ENCODE measurements at places on chromosomes 4 and X.

- no peak for DNase-seq
Observed at GRCh38 chr4:180669680-180670079, 1573.5 kb upstream of the TENM3 start.

DNA sequence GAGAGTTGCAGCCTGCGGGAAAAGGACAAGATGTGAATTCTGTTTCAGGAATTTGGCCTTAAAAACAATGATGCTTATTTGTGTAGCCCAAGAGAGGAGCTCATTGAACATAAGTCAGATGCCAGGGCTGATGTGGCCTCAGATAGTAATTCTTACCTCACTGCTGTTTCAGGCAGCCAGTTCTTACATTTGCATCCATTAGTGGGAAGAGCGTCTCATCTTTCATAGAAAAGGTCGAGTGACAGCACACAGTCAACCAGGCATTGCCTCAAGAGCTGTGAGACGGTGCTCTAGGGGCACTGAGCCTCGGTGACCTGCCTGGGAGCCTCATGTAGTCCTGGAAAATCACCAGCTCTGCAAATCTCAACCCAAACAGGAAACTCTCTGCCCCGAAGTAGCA, 174.9 kb upstream of the FRG1 start:
- no peak for DNase-seq

GRCh38 chr4:125750399-125750798, 435.6 kb downstream of the FAT4 start:
- no peak for DNase-seq

DNA sequence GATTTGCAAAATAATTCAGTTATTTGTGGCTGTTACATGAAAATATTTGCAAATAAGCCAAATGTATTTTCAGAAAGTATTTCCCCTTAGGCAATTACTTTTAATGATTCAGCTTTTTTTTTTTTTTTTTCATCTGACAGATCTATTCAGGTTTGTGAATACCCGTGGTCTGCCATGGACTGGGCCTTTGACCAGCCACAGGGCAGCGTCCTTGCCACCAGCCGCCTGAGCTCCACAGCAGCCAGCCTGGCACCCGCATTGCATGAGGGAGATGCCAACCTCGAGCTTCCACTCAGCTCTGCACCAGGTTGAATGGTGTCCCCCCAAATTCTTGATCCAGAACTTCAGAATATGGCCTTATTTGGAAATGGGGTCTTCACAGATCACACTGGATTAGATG, 14.7 kb downstream of the TMEM271 start:
- DNase-seq: no peak

- DNase-seq: no peak
Observed at GRCh38 chr4:120753854-120754253, 168.7 kb downstream of the PRDM5 start.

DNA sequence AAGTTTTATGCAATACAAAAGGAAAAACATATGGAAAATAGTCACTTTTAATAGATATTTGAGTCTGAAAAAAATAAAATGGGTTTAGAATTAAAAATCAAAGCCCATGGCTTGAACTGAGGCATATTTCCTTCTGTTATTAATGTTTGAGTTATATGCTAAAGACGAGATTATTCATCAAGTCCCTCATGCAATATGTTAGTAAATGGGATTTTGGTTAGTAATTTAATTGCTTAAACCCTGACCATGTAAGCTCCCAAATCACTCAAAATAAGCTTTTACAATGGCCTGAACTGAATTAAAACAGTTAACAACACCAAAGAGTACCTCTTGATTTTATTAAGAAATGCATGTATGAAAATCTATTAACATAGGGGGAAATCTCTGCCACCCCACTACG, 12.1 kb downstream of the UNC5C start:
- no peak for DNase-seq

GRCh38 chr4:53601251-53601764, 10.0 kb upstream of the LNX1 start:
- no peak for DNase-seq

DNA sequence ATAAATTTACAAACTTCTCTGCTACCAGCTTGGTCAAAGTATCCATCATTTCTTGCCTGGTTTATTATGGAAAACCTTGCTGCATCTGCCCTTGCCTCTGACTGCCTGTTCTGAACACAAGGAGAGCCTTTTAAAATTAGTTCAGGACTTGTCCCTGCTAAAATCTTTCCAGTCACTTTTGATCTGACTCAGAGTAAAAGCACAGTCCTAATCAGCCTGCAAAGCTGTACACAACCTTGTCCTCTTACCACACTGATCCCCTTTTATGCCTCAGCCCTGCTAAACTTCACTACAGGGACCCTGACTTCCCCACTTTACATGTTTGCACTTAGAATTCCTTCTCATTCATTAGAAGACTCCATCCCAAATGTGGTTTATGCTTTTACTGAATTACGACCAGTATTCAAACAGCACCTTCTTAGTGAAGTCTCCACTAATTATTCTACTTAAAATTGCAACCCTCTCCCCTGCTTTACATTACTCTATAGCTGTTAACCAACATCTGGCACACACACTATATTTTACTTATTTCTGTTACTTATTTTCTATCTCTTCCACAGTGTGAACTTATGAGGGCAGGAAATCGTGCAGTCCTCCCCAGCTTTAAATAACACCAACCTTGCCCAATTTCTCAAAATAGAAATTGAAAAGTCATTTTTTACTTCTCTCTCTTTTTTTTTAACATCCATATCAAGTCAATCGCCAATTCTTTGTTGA, 6.3 kb downstream of the GABRA4 start:
- DNase-seq: no peak

- DNase-seq: no peak
Observed at GRCh38 chr4:80461412-80461811, 125.9 kb downstream of the CFAP299 start.

- DNase-seq: no peak
Observed at GRCh38 chr4:105453550-105454205, 20.2 kb downstream of the PPA2 start.

GRCh38 chrX:53018627-53019026, 30.0 kb upstream of the GPR173 start:
- DNase-seq: no peak

- no peak for DNase-seq
Observed at GRCh38 chrX:71533516-71533850, 579 bp downstream of the OGT start.

GRCh38 chr4:66574145-66574978, 904.1 kb upstream of the EPHA5 start:
- DNase-seq: no peak

DNA sequence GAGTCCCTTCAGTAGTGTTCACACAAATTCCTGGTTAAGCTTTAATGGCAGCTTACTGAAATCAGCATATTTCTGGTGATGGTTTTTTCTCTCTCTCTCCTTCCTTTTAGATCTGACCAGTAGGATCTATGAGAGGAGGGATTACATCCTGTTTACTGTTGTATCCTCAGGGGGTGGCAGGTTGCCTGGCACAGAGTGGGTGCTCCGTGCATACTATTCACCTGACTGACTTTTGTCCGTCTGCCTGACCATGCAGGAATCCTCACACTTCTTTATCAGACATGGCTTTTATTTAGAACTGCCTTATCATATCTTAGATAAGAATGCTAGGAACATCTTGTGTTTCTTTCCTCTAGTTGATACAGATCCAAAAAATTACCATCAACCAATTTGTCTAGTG, 29.6 kb downstream of the MCUB start:
- no peak for DNase-seq

DNA sequence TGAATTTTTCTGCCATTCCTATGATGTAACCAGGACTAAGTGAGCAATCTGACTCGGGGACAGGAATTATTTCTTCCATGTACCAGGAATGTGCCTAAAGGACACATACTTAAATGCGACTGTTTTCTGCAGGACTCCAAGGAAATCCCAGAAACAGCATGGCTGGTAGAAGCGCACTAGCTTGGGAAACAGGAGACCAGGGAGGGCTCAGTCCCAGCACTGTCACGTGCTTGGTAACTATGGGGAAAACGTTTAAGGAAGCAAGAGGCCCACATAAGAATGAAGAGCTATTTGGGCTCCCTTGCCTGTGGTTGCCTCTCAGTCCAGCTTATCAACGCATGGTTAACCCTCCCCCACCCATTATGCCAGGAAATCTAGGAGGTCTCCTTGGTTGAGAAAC, 19.6 kb downstream of the MPP1 start:
- DNase-seq: no peak

GRCh38 chr4:112225157-112225556, 6.4 kb upstream of the AP1AR start:
- no peak for DNase-seq

GRCh38 chr4:23023121-23023520, 330.4 kb downstream of the GBA3 start:
- DNase-seq: no peak

DNA sequence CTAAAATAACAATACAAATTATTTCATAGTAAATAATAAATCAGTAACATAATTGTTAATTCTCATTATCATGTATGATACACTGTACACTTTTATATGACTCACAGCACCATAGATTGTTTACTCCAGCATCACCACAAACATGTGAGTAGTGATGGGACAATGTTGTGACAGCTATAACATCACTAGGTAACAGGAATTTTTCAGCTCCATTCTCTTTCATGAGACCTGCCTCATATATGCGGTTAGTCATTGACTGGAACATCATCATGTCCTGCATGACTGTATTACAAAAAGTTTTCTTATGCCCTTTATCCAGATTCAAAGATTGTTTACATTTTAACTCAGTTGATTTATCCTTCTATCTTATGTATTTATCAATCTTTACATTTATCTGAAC, 1530.0 kb downstream of the PCDH18 start:
- no peak for DNase-seq

DNA sequence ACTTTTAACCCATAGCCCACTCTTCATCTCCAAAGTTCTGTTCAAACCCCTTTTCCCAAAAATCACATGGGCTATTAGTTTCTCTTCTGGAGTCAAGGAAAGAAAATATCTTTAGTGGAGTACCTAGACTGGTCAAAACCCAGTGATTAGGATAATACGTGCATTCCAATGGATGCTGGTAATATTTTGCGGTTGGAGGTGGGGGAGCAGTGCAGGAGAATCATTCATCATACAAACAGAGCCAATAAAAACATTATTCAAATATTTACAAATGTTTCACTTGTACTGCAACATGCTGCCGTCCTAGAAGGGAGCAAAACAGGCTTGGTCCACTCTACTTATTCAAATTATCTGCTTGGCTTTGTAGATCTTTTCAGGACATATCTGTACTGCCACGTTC, 57.2 kb upstream of the RAB9B start:
- DNase-seq: no peak

DNA sequence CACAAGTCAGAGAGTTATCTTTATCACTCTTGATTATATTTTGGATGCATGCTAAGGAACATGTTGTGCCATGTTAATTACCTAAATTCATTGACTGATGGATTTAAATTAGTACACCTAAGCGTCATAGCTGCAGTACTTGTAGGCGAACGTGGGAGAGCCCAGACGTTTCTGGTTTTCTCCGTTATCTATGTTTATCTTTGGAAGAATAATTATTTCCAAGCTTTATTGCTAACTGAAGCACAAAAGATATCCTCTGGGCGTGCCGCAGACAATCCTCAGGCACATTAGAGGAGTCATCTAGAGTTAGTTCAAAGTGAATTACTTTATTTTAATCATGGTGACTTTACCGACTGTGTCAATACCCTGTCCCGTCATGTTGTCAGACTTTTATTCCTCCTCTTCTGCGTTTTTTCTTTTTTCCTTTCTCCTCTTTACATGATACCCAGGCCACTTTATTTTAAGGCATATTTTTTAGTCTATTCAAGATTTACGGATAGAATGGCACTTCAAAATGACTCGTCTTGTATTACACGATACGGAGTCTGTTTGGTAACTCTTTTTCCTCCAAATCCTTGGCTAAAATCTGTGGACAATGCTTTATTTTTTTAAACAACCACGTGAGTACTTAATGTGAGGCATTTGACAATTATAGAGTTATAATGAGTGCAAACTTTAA, 632.0 kb upstream of the TENM3 start:
- DNase-seq: no peak

- DNase-seq: peak; percentile 3
Observed at GRCh38 chrX:15158736-15159406, 111.0 kb downstream of the ASB9 start.

GRCh38 chr4:151569650-151570049, 160.7 kb downstream of the FHIP1A start:
- DNase-seq: no peak

GRCh38 chrX:114075073-114075673, 508.7 kb upstream of the HTR2C start:
- no peak for DNase-seq

DNA sequence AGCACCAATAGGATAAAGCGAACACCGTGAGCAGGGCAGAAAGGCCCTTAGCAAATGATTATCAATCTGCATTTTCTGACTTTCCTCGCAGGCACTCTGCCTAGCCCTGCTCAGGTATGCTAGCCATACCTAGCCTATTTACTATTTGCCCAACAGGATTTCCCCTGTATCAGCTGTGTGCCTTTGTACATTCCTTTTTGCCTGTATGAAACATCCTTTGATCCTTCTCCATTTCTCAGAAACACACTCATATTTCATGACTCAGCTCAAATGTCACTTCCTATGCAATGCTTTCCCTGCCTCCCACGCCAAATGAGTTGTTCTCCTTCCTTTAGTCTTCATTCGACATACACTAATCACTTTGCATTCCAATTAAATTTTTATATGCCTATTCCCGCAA, 37.2 kb downstream of the PCDH7 start:
- no peak for DNase-seq

DNA sequence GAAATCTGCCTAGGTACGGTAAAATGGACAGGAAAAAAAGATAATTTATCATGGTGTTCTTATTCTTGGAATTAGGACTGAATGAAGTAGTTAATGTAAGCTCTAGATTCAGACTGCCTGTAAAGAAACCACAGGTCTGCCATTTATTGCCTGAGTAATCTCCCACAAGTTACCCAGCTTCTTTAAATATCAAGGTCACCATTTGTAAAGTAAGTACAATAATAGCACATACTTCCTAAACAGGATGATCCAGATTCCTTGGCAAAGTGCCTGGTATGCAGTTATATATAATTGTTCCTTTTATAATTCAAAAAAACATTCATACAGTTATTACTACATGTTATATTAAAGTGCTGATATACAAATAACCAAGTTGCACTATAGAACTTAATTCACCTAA, 368.6 kb downstream of the HNRNPD start:
- DNase-seq: no peak

DNA sequence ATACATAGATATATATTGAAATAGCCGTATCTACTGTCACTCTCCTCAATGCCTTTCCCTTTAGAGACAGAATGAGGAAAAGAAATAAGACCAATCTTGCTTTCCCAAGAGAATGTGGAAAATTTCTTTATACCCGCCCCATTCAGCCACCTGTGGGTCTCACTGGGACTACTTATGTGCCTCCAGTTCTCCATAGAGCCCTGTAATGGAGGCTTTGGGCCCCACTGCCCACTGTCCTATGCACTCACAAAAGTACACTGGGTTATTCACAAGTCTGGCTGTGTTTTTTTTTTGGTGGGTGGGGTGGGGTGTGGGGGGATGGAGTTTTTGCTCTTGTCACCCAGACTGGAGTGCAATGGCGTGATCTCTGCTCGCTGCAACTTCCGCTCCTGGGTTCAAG, 70.4 kb upstream of the ELOVL6 start:
- DNase-seq: no peak

All from stimulated activated CD4-positive, alpha-beta T cell treated with anti-CD3 and anti-CD28 coated beads, Interleukin-2, amount 100 ng/mL, for 4 hours (primary cell).